Substantia nigra (tissue), 51 donors: ENCODE measurements at places on chromosomes 16 and 17.

DNA sequence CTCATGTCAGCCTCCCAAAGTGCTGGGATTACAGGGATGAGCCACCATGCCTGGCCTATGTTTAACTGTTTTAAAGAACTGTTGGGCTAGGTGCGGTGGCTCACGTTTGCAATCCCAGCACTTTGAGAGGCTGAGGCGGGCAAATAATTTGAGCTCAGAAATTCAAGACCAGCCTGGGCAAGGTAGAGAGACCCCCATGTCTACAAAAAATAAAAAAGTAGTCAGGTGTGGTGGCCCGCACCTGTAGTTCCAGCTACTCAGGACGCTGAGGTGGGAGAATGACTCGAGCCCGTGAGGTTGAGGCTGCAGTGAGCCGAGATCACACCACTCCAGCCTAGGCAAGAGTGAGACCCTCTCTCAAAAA, 1.9 kb upstream of the ITGAL start:
- DNase-seq = no peak

GRCh38 chr16:19365486-19365885, 52.2 kb upstream of the TMC5 start:
- no peak for DNase-seq

GRCh38 chr16:82603784-82604411, 22.9 kb upstream of the CDH13 start:
- peak; percentile 36 for DNase-seq

DNA sequence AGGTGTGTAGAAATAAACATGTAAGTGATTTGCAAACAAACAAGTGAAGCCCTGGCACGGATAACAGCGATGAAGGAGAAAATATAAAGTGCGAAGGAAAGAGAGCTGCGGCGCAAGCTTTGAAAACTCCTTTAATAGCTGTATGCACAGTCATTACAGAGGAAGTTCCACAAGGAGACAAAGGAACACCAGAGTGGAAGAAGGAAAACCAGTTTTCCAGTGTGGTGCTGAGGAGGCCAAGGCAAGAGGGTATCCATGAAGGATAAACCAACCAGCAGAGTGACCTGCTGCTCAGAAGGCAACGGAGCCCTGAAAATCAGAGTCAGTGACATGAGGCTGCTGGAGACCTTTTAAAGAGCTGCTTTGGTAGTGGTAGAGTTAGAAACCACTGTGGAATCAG, 24.4 kb downstream of the METTL16 start:
- DNase-seq = no peak

DNA sequence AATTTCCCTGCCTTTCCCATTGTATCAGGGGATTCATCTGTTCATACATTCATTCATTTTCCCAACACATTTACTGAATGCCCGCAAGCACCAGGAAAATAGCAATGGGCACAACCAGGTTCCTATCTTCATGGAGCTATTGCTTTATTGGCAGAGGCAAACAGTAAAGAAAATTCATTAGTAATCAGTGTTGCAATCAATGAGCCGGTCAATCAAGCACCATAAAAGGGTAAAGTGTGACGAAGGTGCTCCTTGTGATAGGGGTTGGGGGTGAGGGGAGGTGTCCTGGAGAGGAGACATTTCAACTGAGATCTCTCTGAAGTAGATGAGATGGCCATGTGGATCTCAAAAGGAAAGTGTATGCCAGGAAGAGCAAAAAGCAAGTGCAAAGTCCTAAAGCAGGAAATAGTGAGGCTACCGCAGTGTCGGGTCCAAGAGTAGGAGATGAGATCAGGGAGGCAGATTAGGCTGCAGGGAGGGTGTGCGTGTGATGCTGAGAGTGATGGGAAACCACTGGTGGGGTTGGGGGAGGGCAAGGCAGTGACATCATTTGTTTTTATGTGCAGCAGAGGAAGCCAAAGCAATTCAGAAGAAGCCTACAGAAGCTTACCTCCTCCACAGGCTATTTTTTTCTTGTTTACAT, 28.4 kb downstream of the CDH13 start:
- no peak for DNase-seq

DNA sequence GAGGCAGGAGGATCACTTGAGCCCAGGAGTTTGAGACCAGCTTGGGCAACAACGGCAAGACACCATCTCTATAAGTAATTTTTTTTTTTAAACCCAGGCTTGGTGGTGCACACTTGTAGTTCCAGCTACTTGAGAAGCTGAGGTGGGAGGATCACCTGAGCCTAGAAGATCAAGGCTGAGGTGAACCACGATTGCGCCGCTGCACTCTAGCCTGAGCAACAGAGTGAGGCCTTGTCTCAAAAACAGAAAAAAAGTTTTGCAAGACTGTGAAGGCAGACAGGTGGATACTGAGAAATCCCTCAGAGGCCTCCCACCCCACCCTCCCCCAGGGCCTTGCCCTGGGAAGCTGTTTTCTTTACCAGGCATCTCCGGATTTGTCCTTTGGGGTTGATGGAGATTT, 125.4 kb downstream of the MGAT5B start:
- DNase-seq = no peak

GRCh38 chr17:66449418-66449977, 147.1 kb downstream of the PRKCA start:
- no peak for DNase-seq

- no peak for DNase-seq
These were observed 94.3 kb downstream of the SDK2 start for GRCh38 chr17:73549841-73550430.

- DNase-seq = peak; percentile 36
These were observed 50.1 kb downstream of the LMF1 start for GRCh38 chr16:920717-921116.

DNA sequence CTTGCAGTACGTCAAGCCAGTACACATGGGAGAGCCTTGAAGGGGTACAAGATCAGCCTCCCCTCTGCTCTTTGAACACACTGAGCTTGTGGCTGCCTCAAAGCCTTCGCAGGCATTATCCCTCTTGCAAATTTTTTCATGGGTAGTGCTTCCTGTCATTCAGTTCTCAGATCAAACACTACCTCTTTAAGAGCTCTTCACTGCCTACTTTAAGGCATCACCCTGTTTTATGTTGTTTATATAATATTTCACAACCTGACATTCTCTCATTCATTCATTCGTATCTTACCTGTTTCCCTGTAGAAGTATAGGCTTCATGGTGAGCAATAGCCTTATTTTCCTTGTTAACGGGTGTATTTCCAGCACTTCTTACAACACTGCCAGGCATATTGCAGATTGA, 269.1 kb downstream of the CDH13 start:
- DNase-seq = no peak

DNA sequence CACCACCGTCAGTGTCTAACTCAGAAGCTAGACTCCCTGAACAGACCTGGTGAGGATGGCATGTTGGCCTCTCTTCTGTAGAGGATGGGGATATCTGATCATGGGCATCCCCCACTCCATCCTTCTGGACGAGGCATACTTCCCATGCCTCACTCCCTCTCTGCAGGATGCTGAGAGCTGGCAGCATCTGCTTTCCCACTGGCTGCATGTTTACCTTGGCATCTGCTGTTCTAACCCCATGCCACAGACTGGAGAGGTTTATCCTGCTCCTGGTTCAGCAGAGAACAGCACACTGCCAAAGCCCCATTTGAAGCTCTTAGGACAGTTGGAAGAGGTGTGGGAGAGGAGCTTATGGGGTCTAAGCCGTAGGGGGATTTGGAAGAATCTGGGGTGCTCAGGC, 46.0 kb downstream of the YPEL2 start:
- DNase-seq = no peak

GRCh38 chr17:75074532-75074931, 13.2 kb upstream of the SLC16A5 start:
- DNase-seq = no peak

DNA sequence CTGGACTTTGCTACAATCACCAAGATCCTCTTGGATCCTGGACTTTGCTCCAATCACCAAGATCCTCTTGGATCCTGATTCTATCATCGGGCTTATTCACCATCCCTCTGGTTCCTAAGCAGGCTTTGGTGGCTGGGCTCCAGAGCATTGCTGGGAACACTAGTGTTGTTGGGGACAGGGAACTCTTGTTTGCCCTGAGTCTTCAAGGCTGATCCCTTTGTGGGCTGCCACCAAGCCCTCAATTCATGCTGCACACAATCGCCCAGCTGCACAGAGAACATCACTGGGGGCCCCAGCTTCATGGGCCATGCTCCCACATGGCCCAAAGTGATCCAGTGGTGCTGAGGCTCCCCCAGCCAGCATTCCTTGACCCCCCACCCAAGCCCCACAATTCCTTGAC, 88.3 kb downstream of the TMEM132E start:
- DNase-seq = no peak

GRCh38 chr17:58626905-58627304, 64.9 kb downstream of the TEX14 start:
- no peak for DNase-seq

GRCh38 chr16:67446968-67447507, 16.1 kb downstream of the HSD11B2 start:
- no peak for DNase-seq

- DNase-seq = no peak
These were observed 73.1 kb upstream of the TANC2 start for GRCh38 chr17:62892870-62893338.

DNA sequence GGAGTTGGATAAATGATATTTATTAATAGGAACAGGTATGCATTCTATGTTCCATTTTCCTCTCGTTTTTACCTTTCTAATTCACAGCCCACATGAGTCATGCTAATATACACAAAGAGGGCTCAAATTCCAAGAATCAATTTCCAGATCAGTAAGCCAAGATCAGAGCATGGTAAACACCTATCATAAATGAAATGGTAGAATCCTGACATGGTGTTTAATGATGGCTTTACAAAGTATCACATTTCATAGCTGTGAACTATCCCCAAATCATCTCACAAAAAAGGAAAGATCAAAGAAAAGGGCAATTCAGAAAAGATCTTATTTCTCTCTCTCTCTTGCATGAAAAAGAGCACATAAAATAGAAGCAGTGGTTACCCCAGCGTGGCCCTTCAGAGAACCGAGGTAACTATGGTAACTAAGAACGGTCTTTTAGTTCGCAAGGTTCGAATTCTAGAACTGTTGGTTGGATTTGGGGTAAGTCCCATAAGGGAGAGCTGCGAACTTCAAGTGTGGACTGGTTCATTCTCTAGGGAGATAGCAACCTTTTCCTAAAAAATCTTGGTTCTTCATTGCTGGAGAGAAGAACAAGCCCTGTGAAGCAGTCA, 73.0 kb downstream of the MARCHF10 start:
- no peak for DNase-seq

- no peak for DNase-seq
These were observed 23.0 kb downstream of the TSPOAP1 start for GRCh38 chr17:58305626-58306025.

- DNase-seq = no peak
These were observed 196.9 kb downstream of the SPECC1 start for GRCh38 chr17:20206068-20206467.

- DNase-seq = no peak
These were observed 406.6 kb upstream of the SALL1 start for GRCh38 chr16:51557670-51558069.

DNA sequence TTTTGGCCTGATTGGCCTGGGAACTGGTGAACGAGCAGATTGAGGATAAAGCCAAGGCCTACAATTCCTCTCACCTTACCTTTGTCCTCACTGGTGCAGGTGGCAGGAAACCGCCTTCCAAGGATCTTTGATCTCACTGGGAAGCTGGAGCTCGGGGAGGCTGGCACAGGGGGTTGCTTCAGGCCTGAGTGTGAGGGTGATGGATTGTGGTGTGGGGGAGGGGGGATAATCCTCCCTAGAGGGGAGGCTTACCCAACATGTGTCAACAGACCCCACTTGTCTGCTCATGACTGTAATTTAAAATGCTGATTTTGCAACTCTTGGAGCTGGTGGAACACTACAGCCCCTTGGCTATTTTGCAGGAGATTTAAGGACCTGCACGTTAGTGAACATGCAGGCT, 4.5 kb upstream of the RMI2 start:
- DNase-seq = no peak

GRCh38 chr16:85157813-85158742, 45.8 kb upstream of the CIBAR2 start:
- no peak for DNase-seq

- DNase-seq = no peak
These were observed 809 bp downstream of the C16orf90 start for GRCh38 chr16:3494386-3494973.

DNA sequence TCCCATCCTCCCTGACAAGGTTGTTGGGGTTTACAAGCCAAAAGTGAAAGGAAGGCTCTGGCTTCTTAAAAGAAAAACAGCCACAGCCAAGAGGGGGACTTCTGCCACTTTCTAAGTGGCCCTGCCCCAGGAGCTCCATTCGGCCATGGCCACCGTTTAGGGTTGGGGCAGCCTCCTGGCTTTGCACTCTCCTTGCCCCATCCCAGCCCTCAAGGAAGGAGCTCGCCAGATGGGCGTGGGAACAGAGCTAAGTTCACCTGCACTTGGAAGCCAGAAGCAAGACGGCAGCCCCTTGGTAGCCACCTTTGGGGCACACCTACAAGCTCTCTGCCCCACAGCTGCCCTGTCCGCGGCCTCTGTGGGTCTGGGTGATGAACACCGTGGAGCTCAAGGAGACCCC, 122.4 kb upstream of the CDC42EP4 start:
- DNase-seq = no peak

DNA sequence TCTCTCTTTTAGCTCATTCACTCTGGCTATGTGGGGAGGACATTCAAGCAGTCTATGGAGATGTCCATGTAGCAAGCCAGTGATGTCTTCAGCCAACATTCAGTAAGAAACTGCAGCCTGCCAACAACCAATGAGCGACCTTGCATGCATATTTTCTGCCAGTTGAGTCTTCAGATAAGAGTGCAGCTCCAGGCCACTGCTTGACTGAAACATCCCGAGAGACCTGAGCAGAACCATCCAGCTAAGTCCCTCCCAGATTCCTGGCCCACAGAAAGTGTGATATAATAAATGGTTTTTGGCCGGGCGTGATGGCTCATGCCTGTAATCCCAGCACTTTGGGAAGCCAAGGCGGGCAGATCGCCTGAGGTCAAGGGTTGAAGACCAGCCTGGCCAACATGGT, 10.5 kb upstream of the C17orf58 start:
- DNase-seq = no peak

- peak; percentile 65 for DNase-seq
These were observed 532 bp downstream of the DHX40 start for GRCh38 chr17:59565959-59566324.

DNA sequence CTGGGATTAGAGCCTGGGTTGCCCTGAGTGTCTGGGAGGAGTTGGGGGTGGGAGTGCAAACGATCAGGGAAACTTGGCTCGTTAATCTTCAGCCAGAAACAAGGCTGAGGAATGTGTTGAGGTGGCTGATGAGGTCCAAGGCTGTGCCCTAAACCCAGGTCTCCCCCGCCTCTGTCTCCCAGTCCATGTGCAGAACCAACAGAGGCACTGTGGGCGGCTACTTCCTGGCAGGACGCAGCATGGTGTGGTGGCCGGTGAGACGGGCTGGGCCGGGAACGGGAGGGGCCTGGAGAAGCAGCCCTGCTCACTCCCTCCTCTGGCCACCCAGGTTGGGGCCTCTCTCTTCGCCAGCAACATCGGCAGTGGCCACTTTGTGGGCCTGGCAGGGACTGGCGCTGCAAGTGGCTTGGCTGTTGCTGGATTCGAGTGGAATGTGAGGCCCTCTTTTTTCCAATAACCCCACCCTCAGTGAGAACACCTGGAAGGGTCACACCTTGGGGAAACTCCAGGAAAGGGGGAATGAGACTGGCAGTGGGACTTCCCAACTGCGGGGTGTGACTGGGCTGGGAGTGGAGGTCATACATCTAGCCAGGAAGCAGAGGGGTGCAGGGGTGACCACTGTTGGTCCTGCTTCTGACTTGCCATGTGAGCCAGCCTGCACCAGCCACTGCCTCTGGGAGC, 1.7 kb downstream of the SLC5A2 start:
- DNase-seq = no peak

GRCh38 chr16:81918927-81919326, 92.3 kb downstream of the SDR42E1 start:
- DNase-seq = no peak
